ENCODE measurements at places on chromosomes 16 and 17.

DNA sequence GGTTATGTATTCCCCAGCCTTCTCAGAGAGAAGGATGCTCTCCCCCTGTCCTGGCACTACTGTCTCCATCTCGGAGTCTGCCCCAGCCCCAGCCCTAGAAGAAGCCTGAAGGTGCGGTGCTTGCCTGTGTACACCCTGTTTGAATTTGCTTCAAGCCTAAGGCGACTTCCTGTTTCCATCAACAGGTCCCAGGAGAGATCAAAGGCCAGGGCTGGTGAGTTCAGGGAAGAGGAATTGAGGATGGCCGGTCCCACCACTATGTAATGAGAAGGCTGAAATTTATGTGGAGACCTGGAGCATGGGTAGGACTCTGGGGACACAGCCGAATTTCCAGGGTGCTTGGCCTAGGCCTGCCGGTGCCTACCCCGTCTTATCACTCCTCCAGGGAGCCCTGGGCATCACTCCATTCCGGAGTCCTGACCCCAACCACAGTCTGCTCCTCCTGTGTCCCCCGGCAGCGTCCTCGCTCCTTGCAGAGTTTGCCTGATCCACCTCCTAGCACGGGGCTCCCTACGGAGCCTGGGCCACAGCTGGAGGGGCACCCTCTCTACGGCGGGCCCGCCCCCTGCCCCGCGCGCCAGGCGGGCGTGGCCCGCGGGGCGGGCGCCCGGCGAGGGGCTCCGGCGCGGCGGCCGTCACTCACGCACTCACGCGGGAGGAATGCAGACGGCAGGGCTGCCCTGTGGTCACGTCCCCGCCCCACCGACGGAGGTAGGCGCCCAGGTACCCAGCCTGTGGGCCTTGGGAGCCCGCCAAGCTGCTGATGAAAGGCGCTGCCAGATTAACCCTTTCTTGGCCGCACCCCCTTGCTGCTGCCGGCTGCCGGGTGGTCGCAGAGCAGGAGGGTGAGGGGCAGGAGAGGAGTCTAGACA is 53.8 kb upstream of the TAC4 start:
- peak; percentile 28 for DNase-seq

DNA sequence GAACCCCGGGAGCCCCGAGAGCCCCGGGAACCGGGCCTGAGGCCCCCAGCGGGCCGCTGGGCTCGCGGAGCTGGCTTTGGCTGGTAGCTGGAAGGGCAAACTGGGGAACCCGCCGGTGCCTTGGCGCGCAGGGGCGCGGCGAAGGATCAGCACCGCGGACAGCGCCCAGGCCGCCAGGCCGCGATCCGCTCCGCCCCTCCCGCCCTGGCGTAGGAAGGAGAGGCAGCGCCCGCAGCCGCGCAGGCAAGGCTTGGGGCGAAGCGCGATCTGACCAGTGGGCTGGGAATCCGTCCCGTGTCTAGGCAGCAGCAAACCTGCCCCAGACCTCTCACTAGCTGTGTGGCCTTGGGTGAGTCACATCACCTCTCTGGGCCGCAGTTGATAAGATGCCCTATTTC is 331 bp upstream of the CCDC92B start:
- peak; percentile 42 for DNase-seq

GRCh38 chr16:23318639-23319038 is 16.5 kb downstream of the SCNN1B start:
- peak; percentile 16 for DNase-seq

DNA sequence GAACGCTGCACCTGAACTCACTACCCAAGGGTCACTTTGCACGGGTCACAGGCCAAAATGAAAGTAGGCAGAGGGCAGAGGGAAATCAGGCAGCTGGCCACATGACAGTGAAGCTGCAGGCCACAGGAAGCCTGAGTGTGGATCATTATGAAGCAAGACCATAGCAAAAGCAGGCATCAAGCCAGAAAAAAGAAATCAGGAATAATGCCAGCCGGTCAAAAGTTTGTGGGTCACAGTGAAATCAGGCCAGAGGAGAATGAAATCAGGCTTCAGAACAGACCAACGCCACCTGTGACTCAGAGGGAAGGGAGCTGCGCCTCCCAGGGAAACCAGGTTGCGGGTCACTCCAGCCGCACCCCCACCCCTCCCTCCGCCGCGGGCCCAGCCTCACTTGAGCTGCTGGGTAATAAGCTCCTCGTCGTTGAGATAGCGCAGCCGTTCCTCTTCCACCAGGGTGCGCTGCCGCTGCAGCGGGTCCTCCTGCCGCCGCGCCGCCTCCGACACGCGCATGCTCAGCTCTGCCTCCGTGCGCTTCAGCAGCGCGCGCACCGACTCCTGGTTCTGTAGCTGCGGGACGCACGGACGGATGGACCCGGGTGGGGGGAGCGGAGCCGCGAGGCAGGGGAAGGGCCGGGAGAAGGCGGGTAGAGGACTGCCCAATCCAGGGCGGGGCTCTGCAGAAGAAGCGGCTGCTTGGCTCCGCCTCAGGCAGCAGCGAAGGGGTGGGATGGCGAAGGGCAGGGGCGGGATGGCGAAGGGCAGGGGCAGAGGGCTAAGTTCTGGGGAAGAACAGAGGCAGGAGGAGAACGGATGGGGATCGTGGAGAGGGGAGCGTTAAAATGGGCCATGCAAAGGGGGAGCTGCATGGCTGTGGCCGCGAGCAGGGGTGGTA is 47.7 kb downstream of the SRCIN1 start:
- DNase-seq = peak; percentile 98

- DNase-seq = no peak
Measured at GRCh38 chr17:81020767-81021497, 14.0 kb upstream of the BAIAP2 start.

GRCh38 chr17:27978689-27979175 is 63.7 kb upstream of the NLK start:
- no peak for DNase-seq

- no peak for DNase-seq
Measured at GRCh38 chr16:1159973-1160772, 7.3 kb downstream of the CACNA1H start.

- DNase-seq = peak; percentile 89
Measured at GRCh38 chr16:52470585-52470984, 76.4 kb downstream of the TOX3 start.

DNA sequence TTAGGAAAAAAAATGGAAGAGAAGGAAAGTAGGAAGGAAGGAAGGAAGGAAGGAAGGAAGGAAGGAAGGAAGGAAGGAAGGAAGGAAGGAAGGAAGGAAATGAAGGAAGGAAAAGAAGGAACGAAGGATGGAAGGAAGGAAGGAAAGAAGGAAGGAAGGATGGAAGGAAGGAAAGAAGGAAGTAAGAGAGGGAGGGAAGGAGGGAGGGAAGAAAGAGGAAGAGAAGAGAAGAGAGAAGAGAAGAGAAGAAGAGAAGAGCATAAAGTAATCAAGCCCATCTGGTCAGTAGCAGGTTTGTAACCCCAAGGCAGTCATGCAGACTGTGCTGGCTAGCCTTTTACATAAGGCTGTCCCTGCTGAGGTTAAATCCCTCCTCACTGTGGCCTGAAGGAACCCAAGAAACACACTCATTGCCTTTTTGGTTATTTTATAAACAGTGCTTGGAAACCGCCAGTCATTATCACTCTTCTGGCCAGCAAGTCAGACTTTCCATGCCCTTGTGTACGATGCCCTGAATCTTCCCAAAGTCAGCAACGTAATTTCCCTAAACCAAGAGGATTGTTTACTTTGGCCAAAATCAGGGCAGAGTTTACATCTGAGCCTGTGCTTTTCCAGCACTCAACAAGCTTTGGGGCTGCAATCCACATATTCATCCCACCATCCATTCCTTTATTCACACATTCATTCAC is 409.6 kb upstream of the MAF start:
- DNase-seq = no peak

- DNase-seq = no peak
Measured at GRCh38 chr17:81403671-81404534, 8.6 kb downstream of the BAHCC1 start.

- no peak for DNase-seq
Measured at GRCh38 chr17:3669085-3669347, 404 bp downstream of the EMC6 start.

DNA sequence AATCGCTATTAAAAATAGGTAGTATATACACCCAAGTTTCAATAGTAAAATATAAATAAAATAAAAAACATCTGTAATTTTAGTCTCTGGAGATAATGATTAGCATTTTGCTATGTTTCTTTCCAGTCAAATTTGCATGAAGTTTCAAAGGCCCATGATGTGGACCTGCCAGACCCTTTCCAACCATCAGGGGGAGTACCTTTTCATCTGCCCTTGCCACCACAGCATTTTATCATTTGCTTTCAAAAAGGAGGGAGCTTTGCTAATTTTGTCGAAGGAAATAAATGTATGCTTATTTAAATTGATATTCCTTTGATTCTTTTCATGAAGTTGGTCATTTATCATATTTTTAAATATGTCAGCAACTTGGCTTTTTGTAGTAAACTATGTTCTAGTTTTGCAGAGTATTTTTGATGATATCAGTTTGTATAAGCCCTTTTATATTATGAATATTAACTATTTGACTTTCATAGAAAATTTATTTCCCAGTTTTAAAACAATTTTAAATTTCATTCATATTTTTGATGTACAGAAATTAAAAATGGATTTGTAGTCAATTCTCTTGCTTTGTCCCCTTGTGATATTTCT is 115.2 kb upstream of the NETO2 start:
- peak; percentile 0 for DNase-seq

DNA sequence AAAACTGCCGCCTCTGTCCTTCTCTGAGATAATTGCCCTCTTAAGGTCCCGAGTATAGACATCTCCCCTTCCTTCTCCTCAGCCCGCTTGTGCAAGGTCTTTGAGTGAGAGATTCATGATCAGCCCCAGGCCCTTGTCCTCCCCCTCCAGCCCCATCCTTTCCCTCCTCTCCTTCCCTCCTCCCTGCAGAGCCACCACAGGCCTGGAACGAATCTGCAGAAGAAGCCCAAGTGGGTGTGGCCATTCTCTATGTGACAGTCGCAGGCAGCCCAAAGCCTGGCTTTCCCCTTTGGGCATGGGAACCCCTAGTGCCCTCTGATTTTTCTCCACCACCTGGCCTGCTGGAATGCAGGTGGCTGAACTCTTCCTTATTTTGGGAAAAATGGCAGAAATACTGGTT is 7.2 kb upstream of the NDRG4 start:
- DNase-seq = peak; percentile 41

DNA sequence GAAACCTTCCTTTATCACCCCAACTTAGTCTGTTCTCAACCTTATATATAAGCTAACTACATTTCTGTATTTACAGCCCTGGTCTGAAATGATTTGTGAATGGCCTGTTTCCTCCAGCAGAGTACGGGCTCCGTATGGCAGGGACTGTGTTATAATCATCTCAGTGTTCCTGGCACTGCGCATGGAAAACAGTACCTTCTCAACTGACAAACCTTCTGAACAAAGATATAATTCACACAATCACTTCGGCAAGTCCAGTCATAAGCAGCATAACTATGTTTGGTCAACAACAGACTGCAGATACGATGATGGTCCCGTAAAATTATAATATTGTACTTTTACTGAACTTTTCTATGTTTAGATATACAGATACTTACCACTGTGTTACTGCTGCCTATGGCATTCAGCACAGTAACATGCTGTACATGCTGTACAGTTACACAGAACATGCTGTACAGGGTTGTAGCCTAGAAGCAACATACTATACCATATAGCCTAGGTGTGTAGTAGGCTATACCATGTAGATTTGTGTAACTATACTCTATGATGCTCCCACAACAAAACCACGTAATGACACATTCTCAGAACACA is 30.0 kb downstream of the ANKFY1 start:
- DNase-seq = no peak

GRCh38 chr17:33944412-33944811 is 310.7 kb upstream of the CCL2 start:
- no peak for DNase-seq

- no peak for DNase-seq
Measured at GRCh38 chr16:11848842-11849241, 2.5 kb downstream of the RSL1D1 start.

DNA sequence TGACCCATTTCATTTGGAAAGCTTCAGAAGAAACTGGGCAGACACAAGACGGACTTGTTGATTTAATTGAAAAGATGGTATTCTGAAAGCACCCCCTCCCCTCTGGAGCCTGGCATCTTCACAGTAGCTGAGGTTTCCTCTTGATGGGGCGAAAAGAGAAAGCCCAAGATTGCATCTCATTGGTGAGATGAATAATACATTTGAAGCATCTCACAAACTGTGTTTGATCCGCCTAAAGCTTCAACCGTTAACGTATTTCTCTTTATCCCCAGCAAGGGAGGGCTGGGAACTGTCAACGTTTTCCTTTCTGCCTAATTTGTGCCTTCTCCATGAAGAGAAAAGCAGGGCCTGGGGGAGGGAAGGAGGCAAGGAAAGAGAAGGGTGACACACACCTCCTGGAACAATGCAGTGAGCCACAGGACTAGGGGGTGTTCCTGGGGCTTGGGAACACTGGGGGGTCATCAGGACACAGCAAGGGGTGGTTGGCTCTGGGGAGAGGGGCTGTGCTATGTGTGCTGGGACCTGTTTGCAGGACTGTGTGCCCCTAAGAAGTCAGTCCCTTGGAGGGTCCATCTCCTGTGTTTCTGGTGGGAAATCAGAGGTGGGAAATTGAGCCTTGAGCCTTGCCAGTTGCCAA is 18.5 kb upstream of the PIPOX start:
- DNase-seq = no peak

GRCh38 chr16:89710709-89711564 is 9.4 kb upstream of the SPATA2L start:
- no peak for DNase-seq

GRCh38 chr16:2532494-2533141 is 1.4 kb upstream of the CEMP1 start:
- DNase-seq = peak; percentile 69

Measured in NCI-H1436 (cell line).